ENCODE measurements at places on chromosomes 11 and 22.
A peak's percentile ranks its signal among the peaks of the same experiment; 100 is the strongest.

DNA sequence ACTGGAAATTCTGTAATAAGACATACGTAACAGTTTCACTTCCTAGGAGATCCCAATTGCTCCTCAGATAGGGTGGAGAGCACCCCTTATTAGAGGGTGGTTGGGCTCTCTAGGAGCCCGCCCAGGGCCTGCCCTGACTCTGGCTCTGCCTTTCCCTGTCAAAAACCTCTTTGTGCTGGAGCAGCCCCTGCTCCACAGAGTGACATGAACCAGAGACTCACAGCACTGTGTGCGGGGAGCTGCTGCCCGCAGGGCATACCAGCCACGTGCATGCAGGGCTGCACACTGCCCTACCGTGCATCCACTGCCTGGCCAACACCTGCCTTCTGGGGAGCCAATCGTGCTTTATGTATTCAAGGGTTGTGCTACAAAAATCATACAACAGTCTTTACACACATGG, 24.3 kb downstream of the KCNQ1OT1 start:
- peak; percentile 64 for DNase-seq

- DNase-seq, result no peak
Measured at GRCh38 chr11:118374729-118375128, 15.3 kb downstream of the UBE4A start.

DNA sequence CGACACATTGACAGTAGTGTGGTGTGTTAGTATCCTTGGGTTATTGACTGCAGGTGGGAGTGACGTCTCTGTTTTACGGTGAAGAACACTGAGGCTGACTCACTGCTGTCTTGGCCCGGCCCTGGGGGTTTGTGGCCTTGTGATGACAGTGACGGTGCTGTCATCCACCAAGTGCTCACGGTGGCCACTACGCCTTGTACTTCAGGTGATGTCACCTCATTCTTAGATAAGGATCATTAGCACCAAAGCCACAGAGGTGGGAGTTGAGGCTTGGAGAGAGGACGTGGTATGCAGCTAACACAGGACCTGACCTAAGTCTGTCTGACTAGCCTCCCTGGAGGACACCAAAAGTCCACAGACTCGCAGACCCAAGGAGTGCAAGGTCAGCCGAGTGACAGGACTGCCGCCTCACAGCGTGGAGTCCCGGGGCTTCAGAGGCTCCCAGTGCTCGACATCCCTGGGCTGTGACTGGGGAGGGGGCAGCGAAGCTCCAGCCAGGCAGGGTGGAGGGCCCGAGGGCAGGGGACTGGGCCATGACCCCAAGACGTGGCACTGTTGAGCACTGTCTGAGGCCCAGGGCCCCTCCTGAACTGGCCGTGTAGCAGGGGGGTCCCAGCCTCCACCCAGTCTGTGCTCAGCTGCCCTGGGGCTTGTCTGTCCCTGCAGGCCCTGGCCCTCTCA, 56.5 kb downstream of the NAT10 start:
- DNase-seq, result no peak

- peak; percentile 52 for DNase-seq
Measured at GRCh38 chr22:49260681-49261580, 566.7 kb downstream of the BRD1 start.

DNA sequence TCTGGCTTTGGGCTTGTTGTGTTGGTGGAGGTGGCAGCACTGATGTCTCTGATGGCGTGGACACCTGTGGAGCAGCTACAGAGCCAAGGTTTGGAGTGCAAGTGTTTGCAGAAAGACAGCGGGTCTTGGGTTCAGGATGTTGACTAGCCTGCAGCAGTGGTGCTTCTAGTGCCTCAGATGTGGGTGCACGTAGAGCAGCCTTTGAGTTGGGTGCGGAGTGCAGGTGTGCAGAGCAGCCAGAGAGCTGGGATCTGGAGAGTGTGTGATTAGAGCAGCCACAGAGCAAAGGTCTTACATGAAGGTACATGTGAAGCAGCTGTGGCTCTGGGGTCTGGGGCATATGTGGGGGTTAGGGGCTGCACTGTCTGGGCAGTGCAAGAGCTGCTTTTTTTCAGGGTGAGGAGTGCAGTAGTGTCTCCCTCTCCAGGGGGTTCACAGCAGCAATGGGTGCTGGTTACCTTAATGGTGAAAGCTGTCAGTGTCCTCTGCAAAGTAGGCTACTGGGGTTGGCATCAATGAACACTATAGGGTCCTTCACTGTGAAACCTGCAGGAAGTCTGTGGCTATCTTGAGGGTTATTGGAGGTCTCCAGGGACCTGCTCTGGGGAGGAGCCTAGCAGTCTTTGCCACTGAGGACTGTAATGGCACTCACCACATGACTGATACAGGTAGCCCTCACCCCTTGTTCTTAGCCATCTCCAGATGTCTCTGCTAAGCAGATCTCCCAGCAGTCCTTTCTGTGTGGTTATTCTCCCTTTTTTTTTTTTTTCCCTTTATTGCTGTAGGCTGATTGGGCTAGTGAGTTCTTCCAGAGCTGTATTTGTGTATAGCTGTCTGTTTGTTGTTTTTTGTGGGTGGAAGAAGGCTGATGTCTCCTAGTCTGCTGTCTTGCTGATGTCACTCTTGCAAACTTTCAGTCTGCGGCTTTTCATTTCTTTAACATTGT, 14.3 kb downstream of the BIRC2 start:
- no peak for DNase-seq

DNA sequence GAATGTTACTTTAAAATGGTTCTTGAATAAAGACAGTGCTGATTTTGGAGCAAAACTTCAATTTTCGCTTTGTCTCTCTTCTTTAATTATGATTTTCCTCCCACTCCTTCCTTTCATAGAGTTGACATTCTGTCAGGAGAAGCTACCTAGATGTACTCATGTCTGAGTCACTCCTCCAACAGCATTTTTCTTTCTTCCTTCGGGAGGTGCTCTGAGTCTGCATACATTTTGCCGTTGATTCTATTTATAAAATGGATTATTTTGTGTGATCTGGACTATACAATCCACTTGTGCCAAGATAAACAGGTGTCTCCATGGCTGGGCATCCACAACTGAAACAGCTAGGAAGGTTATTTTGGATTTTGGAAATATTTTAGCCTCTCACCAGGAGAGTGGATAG, 588.3 kb upstream of the ANO5 start:
- no peak for DNase-seq
